Aorta (tissue), 5 donors: ENCODE measurements at places on chromosomes 2 and 18. TPM values are rescaled to one million over a fixed set of nuclear protein-coding genes. Genes with fewer than 3 reads are reported as not detected.

- no peak overlapping the region for H3K27ac ChIP-seq
- no peaks in the 10 kb centered on the region for H3K27me3 ChIP-seq
- no peak for DNase-seq
Measured at GRCh38 chr2:128245813-128246212, 72.9 kb downstream of the HS6ST1 start.

GRCh38 chr2:239735131-239735828 is 289.9 kb downstream of the NDUFA10 start:
- H3K27ac ChIP-seq: no peak overlapping the region
- H3K4me1 ChIP-seq: no peaks in the 10 kb centered on the region
- no peak overlapping the region for H3K4me3 ChIP-seq
- no peaks in the 10 kb centered on the region for H3K36me3 ChIP-seq

GRCh38 chr2:204177977-204178522 is 241.5 kb downstream of the ICOS start:
- no peaks in the 10 kb centered on the region for H3K36me3 ChIP-seq
- H3K4me1 ChIP-seq: no peaks in the 10 kb centered on the region
- DNase-seq: peak; percentile 55
- no peaks in the 10 kb centered on the region for H3K27me3 ChIP-seq
- no peak overlapping the region for H3K27ac ChIP-seq
- H3K4me3 ChIP-seq: no peak overlapping the region

DNA sequence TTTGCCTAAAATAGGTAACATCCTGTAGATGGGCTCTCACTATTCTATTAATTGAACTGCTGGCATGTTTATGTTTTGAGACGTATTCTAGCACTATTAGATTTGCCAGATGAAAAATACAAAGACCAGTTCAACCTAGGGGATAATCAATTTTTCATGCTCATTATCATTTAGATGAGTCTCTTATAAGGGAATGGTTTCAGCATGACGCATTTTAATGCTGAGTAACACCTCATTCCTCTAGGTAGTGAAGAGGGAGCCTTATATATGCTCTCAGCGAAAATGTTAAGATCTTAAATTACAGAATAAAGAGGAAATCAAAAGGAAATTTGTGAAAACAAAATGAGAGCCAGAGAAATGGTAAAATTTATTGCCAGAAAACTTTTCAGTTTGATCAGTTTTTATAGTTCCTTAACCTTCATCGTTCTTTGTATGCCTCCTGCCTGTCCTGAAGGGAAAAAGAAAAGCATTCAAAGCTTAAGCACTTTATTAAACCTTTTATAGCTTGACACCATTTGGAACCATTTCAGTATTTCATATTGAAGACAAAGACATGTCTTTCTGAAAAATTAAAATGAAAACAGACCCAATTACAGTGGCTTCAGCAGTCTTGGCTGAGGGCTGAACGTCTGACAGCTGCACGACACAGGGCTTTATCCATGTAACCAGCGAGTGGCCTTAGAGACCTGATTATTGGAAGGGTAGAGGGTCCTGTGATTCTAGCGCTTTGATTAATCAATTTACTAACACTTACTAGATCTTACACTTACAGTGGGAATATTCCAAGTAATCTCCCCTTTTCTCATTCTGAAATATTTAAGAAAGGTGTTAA is 112.8 kb downstream of the ADCYAP1 start:
- H3K4me3 ChIP-seq: no peak overlapping the region
- H3K27ac ChIP-seq: no peak overlapping the region
- H3K27me3 ChIP-seq: no peaks in the 10 kb centered on the region
- peaks cover 3% of the 10 kb centered on the region for H3K4me1 ChIP-seq

DNA sequence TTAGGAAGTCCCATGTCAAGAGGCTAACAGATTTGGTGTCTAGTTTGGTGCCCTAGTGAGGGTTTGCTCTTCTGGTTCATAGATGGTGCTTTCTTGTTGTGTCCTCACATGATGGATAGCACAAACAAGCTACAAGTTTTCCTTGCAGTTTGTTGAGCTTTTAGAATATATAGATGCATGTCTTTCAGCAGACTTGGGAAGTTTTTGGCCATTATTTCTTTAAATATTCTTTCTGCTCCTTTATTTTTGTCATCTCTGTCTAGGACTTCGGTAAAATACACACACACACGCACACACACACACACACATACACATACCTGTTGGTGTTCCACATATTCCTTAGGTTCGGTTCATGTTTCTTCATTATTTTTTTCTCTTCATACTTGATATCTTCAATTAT is 81.5 kb upstream of the TEX51 start:
- no peak overlapping the region for H3K27ac ChIP-seq
- DNase-seq: no peak
- H3K4me1 ChIP-seq: no peaks in the 10 kb centered on the region
- H3K27me3 ChIP-seq: no peaks in the 10 kb centered on the region

DNA sequence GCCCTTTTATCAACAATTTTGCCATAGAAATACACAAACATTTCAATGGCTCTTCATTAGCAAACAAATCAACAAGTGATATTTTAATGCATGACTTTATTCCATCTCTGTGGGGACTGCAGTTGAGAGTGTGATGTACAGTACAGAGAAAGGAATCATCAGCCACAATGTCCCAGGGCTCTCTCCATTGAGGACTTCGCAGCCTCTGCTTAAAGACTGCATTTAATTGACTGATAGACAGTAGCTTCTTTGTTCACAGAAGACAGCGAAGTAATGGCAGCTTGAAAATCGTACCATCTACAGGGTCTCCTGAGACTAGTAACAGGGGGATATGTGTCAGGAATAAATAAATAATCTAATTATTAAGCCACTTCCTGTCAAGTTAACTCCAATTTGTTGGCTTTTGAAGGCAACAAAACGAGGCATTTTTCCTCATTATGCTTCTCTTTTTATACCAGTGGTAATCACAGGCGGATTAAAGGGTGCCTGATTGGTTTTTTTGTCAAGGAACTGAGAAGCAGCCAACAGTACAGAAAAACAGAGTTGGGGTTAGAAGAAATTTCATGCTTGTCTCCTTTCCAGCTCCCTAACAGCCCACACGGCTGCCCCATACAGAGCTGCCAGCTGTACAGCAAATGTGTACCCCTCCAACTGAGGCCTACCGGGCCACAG is 164.3 kb downstream of the ZNF521 start:
- H3K4me3 ChIP-seq: no peak overlapping the region
- H3K36me3 ChIP-seq: no peaks in the 10 kb centered on the region
- H3K27me3 ChIP-seq: no peaks in the 10 kb centered on the region
- no peak overlapping the region for H3K27ac ChIP-seq

DNA sequence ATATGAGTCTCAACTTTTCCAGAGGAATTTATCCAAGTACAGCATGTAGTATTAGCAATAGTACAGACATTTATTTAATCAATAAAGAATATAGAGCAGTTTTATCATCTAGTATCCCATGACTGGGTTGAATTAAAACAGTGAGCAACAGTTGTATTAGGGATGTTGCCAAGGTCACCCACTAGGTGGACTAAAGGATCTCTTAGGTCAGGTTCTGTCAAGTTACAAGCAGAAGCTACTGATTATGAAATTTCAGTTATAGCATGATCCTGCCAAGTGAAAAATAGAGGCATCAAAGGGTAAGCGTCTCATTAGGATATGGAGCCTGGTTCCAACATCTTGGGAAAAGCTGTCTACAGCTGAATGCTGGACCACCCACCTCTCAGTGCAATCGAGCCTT is 52.1 kb upstream of the LAPTM4A start:
- no peaks in the 10 kb centered on the region for H3K4me1 ChIP-seq
- H3K27ac ChIP-seq: no peak overlapping the region
- H3K4me3 ChIP-seq: no peak overlapping the region

GRCh38 chr18:56302156-56302555 is 336.2 kb downstream of the TXNL1 start:
- no peaks in the 10 kb centered on the region for H3K36me3 ChIP-seq
- no peaks in the 10 kb centered on the region for H3K27me3 ChIP-seq
- H3K27ac ChIP-seq: no peak overlapping the region
- no peaks in the 10 kb centered on the region for H3K4me1 ChIP-seq

- H3K36me3 ChIP-seq: no peaks in the 10 kb centered on the region
- H3K4me3 ChIP-seq: no peak overlapping the region
- no peak overlapping the region for H3K27ac ChIP-seq
- H3K4me1 ChIP-seq: no peaks in the 10 kb centered on the region
Measured at GRCh38 chr2:64025741-64026140, 6.5 kb upstream of the VPS54 start.

- no peaks in the 10 kb centered on the region for H3K27me3 ChIP-seq
- H3K4me3 ChIP-seq: no peak overlapping the region
- no peaks in the 10 kb centered on the region for H3K4me1 ChIP-seq
- no peaks in the 10 kb centered on the region for H3K36me3 ChIP-seq
- H3K27ac ChIP-seq: no peak overlapping the region
Measured at GRCh38 chr2:226310146-226310545, 489.5 kb downstream of the IRS1 start.

GRCh38 chr2:8849327-8849726 is 11.9 kb upstream of the KIDINS220 start:
- H3K36me3 ChIP-seq: no peaks in the 10 kb centered on the region
- H3K27ac ChIP-seq: no peak overlapping the region
- H3K4me3 ChIP-seq: no peak overlapping the region
- no peaks in the 10 kb centered on the region for H3K27me3 ChIP-seq

GRCh38 chr2:19753818-19754217 is 148.0 kb downstream of the TTC32 start:
- no peak overlapping the region for H3K4me3 ChIP-seq
- H3K36me3 ChIP-seq: no peaks in the 10 kb centered on the region
- no peaks in the 10 kb centered on the region for H3K27me3 ChIP-seq
- H3K27ac ChIP-seq: no peak overlapping the region
- peaks cover 2% of the 10 kb centered on the region for H3K4me1 ChIP-seq

DNA sequence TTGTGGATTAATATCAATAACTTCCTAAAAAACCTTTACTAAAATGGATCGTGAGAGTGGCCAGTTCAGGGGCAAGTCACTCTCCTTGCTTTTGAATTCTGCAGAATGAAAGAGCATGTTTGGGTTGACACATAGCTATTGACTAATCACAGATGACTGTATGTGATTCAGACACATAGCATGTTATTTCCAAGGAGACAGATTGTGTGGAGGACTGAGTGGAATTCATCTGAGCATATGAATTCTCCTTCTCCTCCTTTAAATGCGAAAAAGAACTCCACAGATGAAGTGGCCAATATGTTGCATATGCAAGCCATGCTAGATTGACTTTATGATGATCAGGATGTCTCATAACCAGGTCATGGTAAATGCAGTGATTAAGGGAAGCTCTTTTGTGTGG is 249.4 kb upstream of the FAM98A start:
- no peak for DNase-seq
- H3K27me3 ChIP-seq: no peaks in the 10 kb centered on the region
- H3K27ac ChIP-seq: no peak overlapping the region
- no peak overlapping the region for H3K4me3 ChIP-seq
- H3K36me3 ChIP-seq: no peaks in the 10 kb centered on the region

GRCh38 chr18:23661735-23662308 is 889 bp downstream of the ANKRD29 start:
- no peaks in the 10 kb centered on the region for H3K4me1 ChIP-seq
- H3K27ac ChIP-seq: no peak overlapping the region
- no peaks in the 10 kb centered on the region for H3K27me3 ChIP-seq
- H3K4me3 ChIP-seq: no peak overlapping the region
- no peak for DNase-seq

GRCh38 chr2:162118166-162119031 is 33.6 kb downstream of the GCG start:
- peak; percentile 65 for DNase-seq
- no peaks in the 10 kb centered on the region for H3K36me3 ChIP-seq
- H3K27ac ChIP-seq: no peak overlapping the region
- peaks cover 4% of the 10 kb centered on the region for H3K4me1 ChIP-seq
- no peaks in the 10 kb centered on the region for H3K27me3 ChIP-seq

GRCh38 chr2:222434204-222434603 is 9.9 kb downstream of the SGPP2 start:
- no peaks in the 10 kb centered on the region for H3K36me3 ChIP-seq
- H3K27me3 ChIP-seq: no peaks in the 10 kb centered on the region
- no peak overlapping the region for H3K4me3 ChIP-seq
- H3K27ac ChIP-seq: no peak overlapping the region

DNA sequence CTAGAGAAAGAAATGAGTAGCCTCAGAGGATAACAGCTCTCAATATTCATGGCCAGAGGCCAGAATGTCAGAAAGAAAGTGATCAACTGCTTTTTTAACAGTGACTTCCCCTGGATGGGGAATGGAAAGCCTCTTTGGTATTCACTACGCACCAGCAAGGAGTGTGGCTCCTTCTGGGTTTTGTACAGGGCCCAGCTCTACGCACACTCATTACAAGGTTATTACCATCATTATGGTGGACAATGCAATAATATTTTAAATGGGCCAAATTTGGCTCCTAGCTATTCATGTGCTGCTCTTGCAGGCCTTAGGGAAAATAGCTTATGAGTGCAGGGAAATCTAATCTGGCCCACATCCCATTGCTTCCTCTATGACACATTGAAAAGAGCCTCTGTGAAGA is 1149.5 kb upstream of the FANCL start:
- no peaks in the 10 kb centered on the region for H3K27me3 ChIP-seq
- no peak overlapping the region for H3K4me3 ChIP-seq
- no peaks in the 10 kb centered on the region for H3K4me1 ChIP-seq

GRCh38 chr2:40128796-40129195 is 323.1 kb downstream of the SLC8A1 start:
- no peak overlapping the region for H3K4me3 ChIP-seq
- H3K27ac ChIP-seq: no peak overlapping the region
- no peaks in the 10 kb centered on the region for H3K27me3 ChIP-seq
- no peak for DNase-seq
- H3K4me1 ChIP-seq: no peaks in the 10 kb centered on the region

DNA sequence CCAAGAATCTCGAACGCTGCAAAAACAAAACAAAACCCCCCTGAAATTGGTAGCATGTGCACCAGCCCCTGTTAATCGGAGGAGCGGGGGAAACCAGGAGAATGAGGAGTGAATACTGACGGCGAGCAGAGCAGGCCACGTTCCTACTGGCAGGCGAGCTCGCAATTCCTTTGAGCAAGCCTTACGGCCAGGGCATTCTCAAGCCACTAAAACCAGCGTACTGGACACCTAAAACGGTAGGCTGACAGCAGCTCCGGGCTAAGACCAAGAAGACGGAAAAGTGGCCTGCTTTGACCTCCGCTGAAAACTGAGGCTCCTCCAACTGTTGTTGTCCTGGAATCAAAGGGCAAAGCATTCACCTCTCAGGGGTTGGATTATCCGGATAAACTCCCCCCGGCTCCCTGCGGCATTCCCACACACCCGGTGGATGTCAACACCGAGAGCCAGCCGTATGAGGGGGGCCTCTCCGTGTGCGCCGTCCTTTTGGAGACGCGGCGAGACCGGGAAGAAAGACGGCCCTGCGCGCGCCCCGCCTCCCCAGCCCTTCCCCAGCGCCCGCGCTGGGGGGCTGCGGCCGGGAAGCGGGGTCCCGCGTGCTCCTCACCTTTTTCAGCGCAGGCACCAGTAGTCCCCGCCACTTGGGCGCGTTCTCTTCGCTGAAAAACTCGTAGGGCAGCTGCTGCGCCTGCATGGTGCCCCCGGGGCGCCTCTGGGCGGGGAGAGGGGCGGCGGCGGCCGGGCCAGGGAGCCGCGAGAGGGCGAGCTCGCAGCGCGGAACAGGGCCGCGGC is 925 bp downstream of the SOS1 start:
- H3K36me3 ChIP-seq: no peaks in the 10 kb centered on the region
- H3K4me1 ChIP-seq: no peaks in the 10 kb centered on the region
- H3K27me3 ChIP-seq: no peaks in the 10 kb centered on the region
- peak overlapping the region; percentile 39 for H3K27ac ChIP-seq

ARHGEF33 gene
- total RNA-seq: 3.7 TPM

REG3A gene
- 4.1 TPM for total RNA-seq

CYP1B1 gene
- 114 TPM for total RNA-seq

PPP1R1C gene
- total RNA-seq: 0.81 TPM

ASTL gene
- total RNA-seq: 0.62 TPM

TFCP2L1 gene
- total RNA-seq: 1.7 TPM

CDH19 gene
- 7.8 TPM for total RNA-seq

M1AP gene
- 1.3 TPM for total RNA-seq

MTERF4 gene
- total RNA-seq: 36.4 TPM

PKDCC gene
- total RNA-seq: 148 TPM

TPGS2 gene
- total RNA-seq: 72.9 TPM
